ENCODE measurements at places on chromosomes 2 and 18.

DNA sequence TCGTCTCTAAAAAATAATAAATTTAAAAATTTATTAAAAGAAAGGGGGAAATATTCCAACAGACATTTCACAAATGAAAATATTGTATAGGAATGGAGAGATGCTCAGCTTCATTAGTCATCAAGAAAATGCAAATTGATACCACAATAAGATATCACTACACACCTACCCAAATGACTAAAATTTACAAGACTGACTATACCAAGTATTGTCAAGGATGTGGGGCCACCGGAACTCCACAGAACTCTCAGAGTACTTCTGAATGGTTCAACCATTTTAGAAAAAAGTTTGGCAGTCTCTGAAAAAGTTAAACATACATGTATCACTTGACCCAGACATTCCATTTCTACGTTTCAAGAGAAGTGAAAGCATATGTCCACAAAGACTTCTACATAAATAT lies 163.4 kb downstream of the EHBP1 start:
- no peak for DNase-seq

- no peak for DNase-seq
Observed at GRCh38 chr2:28751956-28752630, 463 bp downstream of the PPP1CB start.

GRCh38 chr2:101375653-101376052 lies 11.7 kb downstream of the CREG2 start:
- no peak for DNase-seq

DNA sequence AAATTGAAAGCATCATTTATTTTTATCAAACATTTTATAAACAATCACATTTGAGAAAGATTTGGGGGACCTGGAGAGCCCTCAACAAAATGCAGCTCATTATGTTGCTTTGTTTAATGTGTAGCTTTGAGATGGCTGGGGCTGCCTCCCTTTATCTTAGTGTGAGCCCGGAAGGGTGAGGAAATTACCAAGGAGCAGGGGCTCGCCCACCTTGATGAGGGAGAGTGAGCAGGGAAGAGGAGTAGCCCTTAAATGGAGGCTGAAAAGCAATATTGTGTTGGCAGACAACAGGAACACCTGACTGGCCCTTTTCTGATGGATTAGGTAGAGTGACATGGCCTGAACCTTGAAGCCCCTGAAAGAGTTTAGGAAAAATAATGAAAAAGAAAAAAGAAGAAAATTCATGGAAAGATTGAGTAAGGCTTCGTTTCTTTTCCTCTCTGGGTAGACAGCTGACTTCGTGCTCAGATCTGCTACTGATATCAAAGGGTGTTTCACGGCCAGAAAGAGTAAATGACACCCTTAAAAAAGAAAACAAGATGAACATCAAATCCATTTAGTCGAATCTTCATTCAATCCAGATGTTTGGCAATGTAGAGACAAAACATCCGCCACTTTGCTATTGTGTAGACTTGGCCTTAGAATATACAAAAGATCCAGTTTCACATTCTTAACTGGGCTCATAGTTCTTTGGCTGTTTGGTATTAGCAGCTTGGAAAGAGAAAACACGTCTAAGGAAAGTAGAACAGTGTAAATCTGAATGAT lies 206.5 kb upstream of the TCF4 start:
- DNase-seq = no peak

DNA sequence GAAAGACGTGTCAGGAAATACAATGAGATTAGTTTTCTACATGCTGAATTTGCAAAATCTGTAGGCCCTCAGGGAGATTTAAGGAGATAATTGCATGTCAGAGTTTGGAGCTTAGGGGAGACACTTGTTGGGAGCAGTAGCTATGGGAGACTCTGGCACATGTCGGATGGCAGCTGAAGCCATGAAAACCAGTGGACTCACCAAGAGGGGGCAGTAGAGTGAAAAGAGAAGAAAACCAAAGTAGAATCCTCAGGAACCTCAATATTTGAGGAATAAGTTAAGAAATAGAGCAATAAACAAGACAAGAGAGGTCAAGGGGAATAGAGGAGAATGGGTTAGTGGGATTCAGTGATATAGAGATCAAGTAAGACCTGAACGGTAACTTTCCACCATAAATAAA lies 24.8 kb downstream of the RUFY4 start:
- no peak for DNase-seq

DNA sequence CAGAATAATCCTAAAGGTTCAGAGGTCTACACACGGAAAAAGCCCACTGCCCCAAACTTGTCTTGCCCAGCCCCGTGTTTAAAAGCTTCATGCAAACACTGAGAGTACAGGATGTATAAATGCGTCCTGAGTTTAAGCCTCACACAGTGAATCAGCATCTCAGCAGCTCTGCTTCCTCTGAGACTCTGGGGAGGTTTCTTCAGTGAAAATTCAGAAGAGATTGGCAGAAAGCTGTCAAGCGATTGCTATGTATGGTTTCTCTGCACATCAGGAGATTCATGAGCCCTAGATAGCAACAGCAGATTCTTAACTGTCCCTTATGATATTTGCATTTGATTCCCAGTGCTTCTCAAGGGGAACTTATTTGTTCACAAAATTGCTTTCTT lies 27.1 kb downstream of the CRACDL start:
- DNase-seq = no peak

- no peak for DNase-seq
Observed at GRCh38 chr2:101842471-101842870, 145.0 kb downstream of the MAP4K4 start.

DNA sequence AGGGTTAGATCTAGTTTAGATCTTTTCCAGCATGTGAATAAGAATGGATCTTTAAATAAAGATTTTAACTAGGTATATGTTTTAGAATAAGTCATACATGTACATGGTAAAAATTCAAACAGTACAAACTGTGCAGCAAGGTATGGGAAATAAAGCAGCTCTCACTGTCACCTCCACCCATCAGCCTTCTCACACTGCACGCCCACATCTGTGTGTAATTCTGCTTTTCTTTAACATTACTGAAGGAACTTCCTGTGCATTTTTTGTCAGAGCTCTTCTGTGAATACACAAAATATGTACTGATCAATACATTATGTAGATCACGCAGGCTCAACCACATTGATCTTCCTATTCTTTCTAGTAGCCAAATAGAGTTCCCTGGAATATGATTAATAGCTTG lies 3.4 kb downstream of the CASP8 start:
- no peak for DNase-seq

DNA sequence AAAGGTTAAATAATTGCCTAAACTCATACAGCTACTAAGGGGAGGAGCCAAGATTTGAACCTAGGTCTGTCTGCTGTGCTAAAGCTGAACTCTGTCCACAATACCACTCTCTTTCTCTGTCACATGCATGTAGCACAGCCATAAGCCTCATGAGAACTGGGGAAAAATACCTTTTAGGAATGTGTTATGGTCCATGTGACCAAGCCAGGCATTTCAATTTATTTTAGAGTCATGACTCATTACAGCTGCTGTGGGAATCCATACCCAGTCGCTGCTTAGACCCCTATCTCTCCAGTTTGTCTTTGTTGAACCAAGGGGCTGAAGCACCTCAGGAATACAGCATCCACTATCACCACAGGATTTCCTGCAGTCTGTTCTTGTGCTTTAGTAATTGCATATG lies 200.0 kb upstream of the SIX3 start:
- no peak for DNase-seq

GRCh38 chr2:16425462-16426336 lies 239.9 kb downstream of the CYRIA start:
- DNase-seq = no peak

DNA sequence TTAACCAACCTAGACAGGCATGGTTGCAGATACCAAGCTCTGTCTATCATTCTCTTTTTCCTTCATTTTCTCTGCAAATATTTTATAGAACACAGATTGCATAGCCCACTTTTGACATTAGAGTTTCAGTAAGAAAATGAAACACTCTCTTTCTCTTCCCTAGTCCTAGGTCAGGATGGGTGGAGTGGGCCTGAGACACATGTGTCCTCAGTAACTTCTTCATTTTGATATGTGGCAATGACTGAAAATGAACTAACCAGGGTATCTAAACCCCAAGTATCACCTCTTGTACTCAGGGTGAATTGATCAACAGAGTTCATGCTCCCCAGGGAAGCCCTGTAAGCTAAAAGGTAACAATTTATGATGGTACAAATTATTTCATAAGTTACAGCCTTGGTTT lies 37.0 kb upstream of the KYNU start:
- no peak for DNase-seq

DNA sequence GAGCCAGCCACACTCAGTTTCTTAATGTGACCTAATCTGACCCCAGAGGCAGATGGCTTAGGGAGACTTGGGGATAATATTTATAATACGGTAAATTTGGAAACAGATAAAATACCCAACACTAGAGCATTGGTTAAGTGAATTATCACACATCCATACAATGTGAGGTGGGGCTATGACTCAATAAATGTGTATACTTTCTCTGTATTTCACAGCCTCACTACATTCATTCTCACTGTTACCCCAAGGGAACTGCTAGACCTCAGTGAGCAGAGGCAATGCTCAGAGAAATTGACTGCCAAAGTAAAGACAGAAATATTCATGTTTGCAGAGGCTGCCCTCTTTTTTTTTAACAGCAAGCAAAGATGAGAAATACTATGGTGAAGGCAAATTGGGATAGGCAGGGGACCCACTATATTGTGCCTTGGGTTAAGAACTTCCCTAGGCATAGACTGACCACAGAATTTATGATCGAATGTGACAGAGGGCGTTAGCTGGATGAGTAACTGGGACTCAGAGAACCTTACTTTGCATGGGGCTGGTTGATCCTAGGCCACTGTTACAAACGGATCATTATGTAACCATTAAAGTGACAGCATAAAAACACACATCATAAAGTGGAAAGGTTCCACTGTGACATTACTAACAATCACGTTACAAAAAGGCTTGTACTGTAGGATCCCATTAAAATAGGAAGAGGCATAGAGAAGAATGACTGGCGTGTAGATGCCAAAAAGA lies 246.0 kb upstream of the LYPD1 start:
- DNase-seq = no peak

GRCh38 chr2:203909261-203909967 lies 27.1 kb upstream of the ICOS start:
- no peak for DNase-seq

- no peak for DNase-seq
Observed at GRCh38 chr2:209681201-209681735, 90.4 kb upstream of the UNC80 start.

- DNase-seq = no peak
Observed at GRCh38 chr2:109531221-109531620, 82.5 kb downstream of the SEPTIN10 start.

DNA sequence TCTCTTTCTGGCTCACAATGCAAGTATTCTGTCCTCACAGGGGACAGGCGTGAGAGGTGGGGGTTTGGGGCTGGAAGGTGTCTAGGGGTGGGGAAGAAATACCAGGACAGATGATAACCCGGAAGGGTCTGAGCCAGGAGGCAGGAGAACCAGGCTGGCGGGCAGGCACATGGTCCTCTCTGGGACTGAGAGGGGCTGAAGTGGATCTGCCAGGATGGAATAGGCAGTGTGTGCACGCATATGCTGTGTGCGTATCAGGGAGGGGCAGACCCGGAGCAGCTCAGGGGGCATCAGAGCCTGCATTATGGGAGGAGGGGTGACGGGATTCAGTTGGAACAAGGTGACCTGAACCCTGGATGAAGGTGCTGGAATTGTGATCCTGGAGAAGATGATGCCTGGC lies 157.3 kb downstream of the DYSF start:
- no peak for DNase-seq

GRCh38 chr2:133849341-133849740 lies 281.1 kb upstream of the NCKAP5 start:
- DNase-seq = no peak

DNA sequence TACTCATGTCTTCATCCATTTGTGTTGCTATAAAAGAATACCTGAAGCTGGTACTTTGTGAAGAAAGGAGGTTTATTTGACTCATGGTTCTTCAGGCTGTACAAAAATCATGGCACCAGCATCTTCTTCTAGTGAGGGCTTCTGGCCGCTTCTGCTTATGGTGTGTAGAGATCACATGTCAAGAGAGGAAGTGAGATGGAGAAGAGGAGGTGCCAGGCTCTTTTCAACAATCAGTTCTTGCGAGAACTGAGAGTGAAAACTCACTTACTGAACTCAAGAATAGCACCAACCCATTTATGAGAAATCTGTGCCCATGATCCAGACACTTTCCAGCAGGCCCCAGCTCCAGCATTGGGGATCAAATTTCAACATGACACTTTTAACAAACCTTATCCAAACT lies 30.0 kb upstream of the BARD1 start:
- no peak for DNase-seq

DNA sequence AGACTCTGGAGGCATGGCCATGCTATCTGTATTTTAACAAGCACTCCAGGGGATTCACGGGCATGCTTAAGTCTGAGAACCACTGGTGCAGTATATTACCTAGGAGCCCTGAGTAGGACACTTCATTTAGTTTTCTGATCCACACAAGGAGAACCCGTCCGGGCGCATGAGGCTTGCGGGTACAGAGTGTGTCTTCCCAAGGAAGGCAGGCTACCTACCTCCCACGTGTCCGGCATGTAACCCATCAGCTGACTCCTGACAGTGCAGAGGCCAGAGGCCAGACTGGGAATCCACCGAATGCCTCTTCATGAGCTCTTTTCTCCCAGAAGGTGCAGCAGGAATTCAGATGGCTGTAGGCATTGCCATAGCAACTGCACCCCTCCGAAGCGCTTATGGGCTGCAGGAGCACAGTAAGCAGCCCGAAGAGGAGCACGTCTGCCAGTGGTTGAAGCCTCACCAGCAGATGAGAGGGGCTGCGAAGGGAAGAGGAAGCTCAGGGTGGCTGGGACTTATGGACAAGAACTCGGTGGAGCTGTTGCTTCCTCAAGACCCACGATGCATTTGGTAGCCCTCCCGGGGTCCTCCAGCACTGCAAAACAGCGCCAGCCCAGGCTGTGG lies 33.8 kb upstream of the DNMT3A start:
- no peak for DNase-seq

DNA sequence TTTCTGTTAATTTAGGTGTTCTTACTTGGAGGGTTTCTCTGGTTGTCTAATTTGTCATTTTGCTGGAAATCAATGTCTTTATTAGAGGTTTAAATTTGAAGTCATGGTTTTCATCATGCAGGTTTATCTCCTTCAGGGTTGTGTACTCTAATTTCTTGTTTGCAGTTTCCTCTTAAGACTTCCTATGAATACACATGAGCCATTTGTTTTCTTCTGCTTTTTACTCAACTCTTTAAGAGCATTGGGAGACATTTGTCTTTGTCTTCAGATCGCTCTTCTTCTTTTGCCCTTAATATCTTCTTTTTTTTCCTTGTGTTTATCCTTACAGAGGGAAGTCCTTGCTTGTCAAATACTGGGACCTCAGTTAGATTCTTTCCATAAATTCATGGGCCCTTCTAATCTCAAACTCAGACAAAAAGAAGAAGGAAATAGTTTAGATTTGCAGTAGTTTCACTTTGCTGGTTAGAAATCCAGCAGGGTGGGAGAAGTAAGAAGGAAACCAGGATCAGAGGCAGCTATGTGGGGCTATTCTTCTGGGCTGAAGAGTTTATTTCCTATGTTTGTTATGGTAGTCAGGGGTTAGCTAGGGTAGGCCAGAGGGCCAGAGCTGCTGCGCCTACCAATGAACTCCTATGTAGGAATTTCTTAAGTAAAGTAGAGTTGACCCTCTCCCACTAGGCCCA lies 176.6 kb downstream of the DYSF start:
- DNase-seq = no peak

- DNase-seq = no peak
Observed at GRCh38 chr2:49032936-49033335, 121.4 kb downstream of the FSHR start.

GRCh38 chr2:132441051-132441450 lies 24.4 kb downstream of the GPR39 start:
- no peak for DNase-seq

GRCh38 chr2:62801814-62802523 lies 96.5 kb downstream of the EHBP1 start:
- DNase-seq = no peak

- no peak for DNase-seq
Observed at GRCh38 chr2:190964170-190964795, 49.7 kb downstream of the STAT1 start.

Data from SW 1271 (cell line).